ENCODE measurements at places on chromosomes 7 and 10.

DNA sequence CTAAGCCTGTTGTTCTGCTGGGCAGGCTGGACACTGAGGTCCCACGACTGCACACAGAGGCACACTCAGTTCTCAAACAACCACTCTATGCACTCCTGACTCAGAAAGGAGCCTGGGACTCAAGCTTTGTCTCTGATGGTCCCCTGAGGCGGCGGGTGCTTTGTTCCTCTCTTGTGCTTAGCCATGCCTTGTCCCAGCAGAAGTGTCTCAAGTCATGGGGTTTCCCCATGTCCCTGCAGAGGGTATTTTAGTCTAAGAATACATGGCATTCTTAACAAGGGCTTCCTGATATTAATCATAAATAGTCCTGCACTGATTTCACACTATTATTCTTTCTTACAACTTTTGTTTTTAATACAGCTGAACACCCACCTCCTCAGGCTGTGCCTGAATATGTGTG, 72.5 kb downstream of the CXCL12 start:
- no peak overlapping the region for H3K27ac ChIP-seq
- no peaks in the 10 kb centered on the region for H3K36me3 ChIP-seq
- H3K4me3 ChIP-seq, result no peak overlapping the region
- no peak for DNase-seq
- peaks cover 9% of the 10 kb centered on the region for H3K4me1 ChIP-seq
- no peaks in the 10 kb centered on the region for H3K27me3 ChIP-seq

DNA sequence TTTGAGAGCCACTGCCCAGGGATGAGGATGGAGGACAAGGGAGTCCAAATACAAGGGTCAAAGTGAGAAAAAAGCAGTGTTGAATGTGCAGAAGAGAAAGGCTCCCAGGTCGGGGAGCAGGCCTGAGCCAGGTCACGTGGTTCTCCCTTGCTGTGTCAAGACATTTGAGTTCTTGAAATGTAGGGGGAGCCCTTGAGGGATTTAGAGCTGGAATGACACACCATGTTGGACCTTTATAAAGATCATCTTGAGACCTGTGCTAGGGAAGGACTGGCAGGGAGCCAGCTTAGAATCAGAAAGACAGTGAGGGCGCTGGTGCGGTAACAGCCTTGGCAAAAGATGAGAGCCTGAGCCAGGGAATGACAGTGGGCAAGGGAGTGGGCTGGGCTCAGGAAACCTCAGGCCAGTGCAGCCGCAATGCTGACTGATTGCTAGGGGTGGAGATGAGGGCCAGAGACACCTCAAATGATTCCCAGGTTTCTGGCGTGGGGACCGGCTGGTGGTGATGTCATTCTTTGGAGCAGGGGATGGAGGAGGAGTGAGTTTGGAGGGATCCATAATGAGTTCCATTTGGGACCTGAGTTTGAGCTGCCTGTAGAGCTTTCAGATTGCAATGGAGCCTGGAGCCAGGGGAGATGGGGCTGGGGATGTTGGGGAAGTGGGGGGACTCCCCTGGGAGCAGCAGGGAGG, 120.1 kb downstream of the PTPN20 start:
- H3K27me3 ChIP-seq, result no peaks in the 10 kb centered on the region
- no peak overlapping the region for H3K27ac ChIP-seq
- H3K36me3 ChIP-seq, result no peaks in the 10 kb centered on the region

- H3K36me3 ChIP-seq, result no peaks in the 10 kb centered on the region
- H3K27ac ChIP-seq, result no peak overlapping the region
- H3K4me3 ChIP-seq, result no peak overlapping the region
These were observed 16.3 kb downstream of the CYTH3 start for GRCh38 chr7:6256109-6256483.

- H3K4me1 ChIP-seq, result no peaks in the 10 kb centered on the region
- H3K27me3 ChIP-seq, result no peaks in the 10 kb centered on the region
- no peak for DNase-seq
- H3K36me3 ChIP-seq, result no peaks in the 10 kb centered on the region
- H3K4me3 ChIP-seq, result no peak overlapping the region
These were observed 100.3 kb downstream of the FAS start for GRCh38 chr10:89090756-89091445.

GRCh38 chr10:99364125-99364524, 35.0 kb downstream of the CNNM1 start:
- H3K4me1 ChIP-seq, result peaks cover 4% of the 10 kb centered on the region
- H3K36me3 ChIP-seq, result no peaks in the 10 kb centered on the region

DNA sequence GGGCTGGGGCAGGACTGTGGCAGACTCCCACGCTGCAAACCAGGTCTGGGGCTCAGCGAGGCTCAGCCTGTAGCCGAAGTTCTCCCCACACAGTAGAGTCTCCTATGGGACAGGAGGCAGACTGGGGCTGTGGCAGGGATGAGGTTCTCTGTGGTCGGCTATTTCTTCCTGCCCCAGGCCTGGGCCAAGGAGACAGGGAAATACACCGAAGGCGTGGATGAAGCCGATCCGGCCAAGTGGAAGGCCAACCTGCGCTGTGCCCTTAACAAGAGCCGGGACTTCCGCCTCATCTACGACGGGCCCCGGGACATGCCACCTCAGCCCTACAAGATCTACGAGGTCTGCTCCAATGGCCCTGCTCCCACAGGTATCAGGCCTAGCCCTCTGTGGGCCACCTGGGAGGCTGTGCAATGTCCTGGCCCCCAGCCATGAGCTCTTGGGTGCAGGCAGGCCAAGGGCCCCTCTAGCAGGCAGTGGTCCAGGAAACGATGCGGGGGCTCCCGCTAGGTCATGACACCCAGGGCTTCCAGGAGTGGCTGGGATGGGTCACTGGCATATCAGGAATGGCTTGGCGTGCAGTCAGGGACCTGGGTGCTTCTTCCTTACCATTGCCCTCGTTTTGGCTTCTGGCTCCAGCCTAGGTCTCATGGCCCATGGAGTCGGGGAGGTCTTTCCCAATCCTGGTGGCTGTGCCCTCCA, 8.1 kb downstream of the IRF5 start:
- H3K4me3 ChIP-seq, result no peak overlapping the region
- no peaks in the 10 kb centered on the region for H3K4me1 ChIP-seq
- H3K36me3 ChIP-seq, result no peaks in the 10 kb centered on the region
- no peak overlapping the region for H3K27ac ChIP-seq
- H3K27me3 ChIP-seq, result no peaks in the 10 kb centered on the region

- no peak overlapping the region for H3K27ac ChIP-seq
- H3K27me3 ChIP-seq, result no peaks in the 10 kb centered on the region
- no peaks in the 10 kb centered on the region for H3K4me1 ChIP-seq
These were observed 113.0 kb downstream of the FOXP2 start for GRCh38 chr7:114527589-114527988.

- no peaks in the 10 kb centered on the region for H3K36me3 ChIP-seq
- H3K4me1 ChIP-seq, result no peaks in the 10 kb centered on the region
- no peak overlapping the region for H3K27ac ChIP-seq
- DNase-seq, result no peak
These were observed 75.9 kb downstream of the ICA1 start for GRCh38 chr7:8185926-8186683.

- no peak for DNase-seq
- H3K36me3 ChIP-seq, result no peaks in the 10 kb centered on the region
- H3K27me3 ChIP-seq, result no peaks in the 10 kb centered on the region
- no peak overlapping the region for H3K4me3 ChIP-seq
- no peak overlapping the region for H3K27ac ChIP-seq
- H3K4me1 ChIP-seq, result no peaks in the 10 kb centered on the region
These were observed 106.5 kb downstream of the MAPK8 start for GRCh38 chr10:48412933-48413332.

GRCh38 chr10:106424054-106424453, 740.5 kb downstream of the SORCS1 start:
- DNase-seq, result peak; percentile 1
- no peaks in the 10 kb centered on the region for H3K36me3 ChIP-seq
- H3K4me3 ChIP-seq, result no peak overlapping the region
- H3K4me1 ChIP-seq, result no peaks in the 10 kb centered on the region

DNA sequence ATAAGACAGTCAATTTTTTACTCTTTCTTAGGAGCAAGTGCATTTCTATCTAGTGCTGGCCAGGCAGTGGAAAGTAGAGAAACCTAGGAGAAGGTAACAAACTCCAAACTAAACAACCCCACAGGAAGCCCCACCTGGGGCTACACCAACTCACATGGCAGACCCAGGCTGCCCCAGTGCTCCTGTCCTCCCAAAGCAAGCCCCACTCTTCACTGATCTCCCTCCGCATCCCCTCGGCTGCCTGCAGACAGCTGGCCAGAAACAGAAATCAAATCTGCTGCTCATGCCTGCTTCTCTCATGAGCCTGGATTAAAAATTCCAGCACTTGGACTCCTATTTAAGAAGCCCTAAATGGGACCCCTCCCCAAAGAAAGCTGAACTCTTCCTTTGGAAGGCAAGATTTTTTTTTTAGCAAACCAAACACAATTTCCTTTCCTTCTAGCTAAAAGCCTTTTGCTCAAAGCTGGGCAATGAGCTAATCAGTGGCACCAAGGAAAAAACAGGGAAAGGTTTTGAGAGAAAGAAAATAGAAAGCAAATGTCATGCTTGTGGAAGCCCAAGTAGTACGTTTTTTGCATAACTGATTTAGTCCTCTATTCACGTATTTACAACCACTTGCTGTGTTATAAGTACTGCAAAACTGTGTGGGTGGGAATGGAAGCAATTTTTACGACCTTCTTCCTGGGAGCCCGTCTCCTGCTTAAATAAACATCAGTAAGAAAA, 10.8 kb downstream of the PDE1C start:
- H3K36me3 ChIP-seq, result no peaks in the 10 kb centered on the region
- H3K27me3 ChIP-seq, result no peaks in the 10 kb centered on the region
- no peak overlapping the region for H3K27ac ChIP-seq
- DNase-seq, result no peak
- H3K4me3 ChIP-seq, result no peak overlapping the region

DNA sequence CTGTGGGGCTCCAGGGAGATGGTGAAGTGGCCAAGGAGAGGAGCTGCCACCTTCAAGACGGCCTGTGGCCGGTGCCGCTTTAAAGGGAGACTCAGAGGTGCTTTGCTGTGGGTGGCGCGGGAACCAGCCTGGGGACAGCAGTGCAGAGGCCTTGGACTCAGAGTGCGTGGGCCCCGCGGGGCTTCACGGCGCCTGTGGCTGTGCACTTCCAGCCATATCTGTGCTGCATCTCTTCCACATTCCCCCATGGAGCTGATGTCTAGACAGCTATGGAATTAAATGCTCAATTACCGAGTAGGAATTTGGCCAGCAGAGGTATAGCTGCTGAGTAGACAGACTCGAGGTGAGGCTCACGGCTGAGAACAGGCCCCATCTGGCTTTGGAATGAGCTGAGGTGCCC, 41.7 kb downstream of the HTRA1 start:
- DNase-seq, result peak; percentile 82
- peak overlapping the region; percentile 66 for H3K27ac ChIP-seq
- H3K36me3 ChIP-seq, result peaks cover 11% of the 10 kb centered on the region
- no peaks in the 10 kb centered on the region for H3K27me3 ChIP-seq
- peaks cover 29% of the 10 kb centered on the region for H3K4me1 ChIP-seq

GRCh38 chr7:55248526-55248925, 116.6 kb upstream of the LANCL2 start:
- H3K4me1 ChIP-seq, result peaks cover 2% of the 10 kb centered on the region
- DNase-seq, result no peak
- no peak overlapping the region for H3K4me3 ChIP-seq

DNA sequence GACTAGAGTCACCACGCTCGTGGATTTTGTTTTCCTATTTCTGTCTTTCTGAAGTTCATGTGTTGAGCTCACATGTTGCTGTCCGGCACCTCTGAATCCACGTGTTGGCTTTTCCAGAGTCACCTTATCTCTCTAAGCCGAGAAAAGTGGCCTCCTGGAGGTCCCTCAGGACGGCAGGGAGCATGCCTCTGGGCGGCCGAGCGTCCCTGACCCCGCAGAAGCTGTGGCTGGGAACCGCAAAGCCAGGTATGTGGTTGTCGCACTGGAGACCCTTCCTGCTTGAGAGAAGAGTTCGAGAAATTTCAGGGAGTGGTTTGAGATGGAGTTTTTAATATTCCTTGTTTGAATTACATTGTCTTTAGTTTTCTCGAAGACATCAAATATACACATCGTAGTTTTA, 12.6 kb downstream of the IQCE start:
- no peak overlapping the region for H3K27ac ChIP-seq
- DNase-seq, result no peak
- H3K4me3 ChIP-seq, result no peak overlapping the region
- H3K4me1 ChIP-seq, result peaks cover 3% of the 10 kb centered on the region

DNA sequence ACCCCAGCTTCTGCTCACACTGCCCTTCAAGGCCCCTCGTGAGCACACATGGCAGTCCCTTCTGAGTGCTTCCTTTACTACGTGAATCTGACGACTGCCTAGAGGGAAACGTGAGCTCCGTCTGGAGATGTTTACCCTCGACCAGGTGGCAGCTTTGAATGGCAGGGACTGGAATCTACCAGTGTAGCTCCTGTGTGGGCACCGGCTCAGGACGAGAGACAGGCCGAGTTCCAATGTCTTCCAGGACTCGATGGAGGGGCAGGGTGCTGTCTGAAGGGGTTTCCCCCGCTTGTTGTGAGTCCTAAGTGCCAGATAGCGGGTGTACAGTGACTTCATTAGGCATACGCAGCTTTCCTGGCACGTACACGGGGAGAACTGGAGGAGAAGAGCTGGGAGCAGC, 229.9 kb downstream of the ADARB2 start:
- no peaks in the 10 kb centered on the region for H3K27me3 ChIP-seq
- H3K27ac ChIP-seq, result no peak overlapping the region
- no peaks in the 10 kb centered on the region for H3K4me1 ChIP-seq

DNA sequence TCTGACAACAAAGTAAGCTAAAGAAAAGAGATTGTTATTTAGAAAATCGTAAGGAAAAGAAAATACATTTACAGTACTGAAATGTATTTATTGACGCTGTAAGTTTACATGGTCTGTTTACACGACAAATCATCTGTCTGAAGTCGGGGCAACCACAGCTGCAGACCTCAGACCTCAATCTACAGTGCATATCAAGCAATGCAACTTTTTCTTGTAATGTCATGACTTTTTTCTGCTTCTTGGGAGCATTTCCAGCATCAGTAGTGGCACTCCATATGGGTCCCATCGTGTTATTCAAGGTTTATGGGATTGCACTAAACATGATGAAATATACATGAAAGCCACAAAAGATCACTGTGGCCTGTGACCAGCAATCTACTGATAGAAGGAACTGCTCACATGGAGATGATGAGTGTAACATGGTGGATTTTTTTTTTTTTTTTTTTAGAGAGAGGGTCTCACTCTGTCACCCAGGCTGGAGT, 77.1 kb downstream of the MTPN start:
- no peak for DNase-seq
- no peaks in the 10 kb centered on the region for H3K36me3 ChIP-seq
- H3K27me3 ChIP-seq, result no peaks in the 10 kb centered on the region
- no peaks in the 10 kb centered on the region for H3K4me1 ChIP-seq

- H3K27ac ChIP-seq, result peak overlapping the region; percentile 86
- DNase-seq, result peak; percentile 50
- H3K4me1 ChIP-seq, result peaks cover 5% of the 10 kb centered on the region
- peak overlapping the region; percentile 90 for H3K4me3 ChIP-seq
- H3K27me3 ChIP-seq, result no peaks in the 10 kb centered on the region
These were observed 967 bp upstream of the GLI3 start for GRCh38 chr7:42237811-42238541.

- peaks cover 5% of the 10 kb centered on the region for H3K36me3 ChIP-seq
- H3K27ac ChIP-seq, result no peak overlapping the region
- peak; percentile 56 for DNase-seq
- no peak overlapping the region for H3K4me3 ChIP-seq
- H3K4me1 ChIP-seq, result no peaks in the 10 kb centered on the region
- H3K27me3 ChIP-seq, result no peaks in the 10 kb centered on the region
These were observed 47.3 kb upstream of the INSYN2A start for GRCh38 chr10:127243490-127244272.

GRCh38 chr10:122357685-122358084, 16.8 kb upstream of the PLEKHA1 start:
- no peak for DNase-seq
- H3K36me3 ChIP-seq, result no peaks in the 10 kb centered on the region
- no peaks in the 10 kb centered on the region for H3K4me1 ChIP-seq
- H3K27ac ChIP-seq, result no peak overlapping the region
- no peaks in the 10 kb centered on the region for H3K27me3 ChIP-seq

Measured in trophoblast cell (in vitro differentiated cells and primary cell).